ENCODE measurements at places on chromosomes 4 and X.

DNA sequence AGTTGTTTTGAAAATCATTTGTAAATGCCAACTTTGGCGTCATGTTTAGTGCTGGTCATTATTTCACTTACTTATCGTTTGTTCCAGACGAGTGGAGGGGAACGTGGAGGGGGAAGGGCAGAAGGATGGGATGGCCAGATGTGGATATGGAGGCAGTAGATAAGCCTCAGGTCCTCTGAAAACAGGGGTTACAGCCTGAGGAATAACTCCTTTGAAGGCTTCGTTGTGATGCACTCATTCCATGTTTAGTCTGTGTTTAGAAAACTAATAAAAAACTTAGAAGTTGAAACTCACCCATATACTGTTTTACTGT is 1.1 kb downstream of the MOB1B start:
- DNase-seq = peak; percentile 32

- no peak for DNase-seq
These were observed 689 bp downstream of the METAP1 start for GRCh38 chr4:98996056-98996764.

DNA sequence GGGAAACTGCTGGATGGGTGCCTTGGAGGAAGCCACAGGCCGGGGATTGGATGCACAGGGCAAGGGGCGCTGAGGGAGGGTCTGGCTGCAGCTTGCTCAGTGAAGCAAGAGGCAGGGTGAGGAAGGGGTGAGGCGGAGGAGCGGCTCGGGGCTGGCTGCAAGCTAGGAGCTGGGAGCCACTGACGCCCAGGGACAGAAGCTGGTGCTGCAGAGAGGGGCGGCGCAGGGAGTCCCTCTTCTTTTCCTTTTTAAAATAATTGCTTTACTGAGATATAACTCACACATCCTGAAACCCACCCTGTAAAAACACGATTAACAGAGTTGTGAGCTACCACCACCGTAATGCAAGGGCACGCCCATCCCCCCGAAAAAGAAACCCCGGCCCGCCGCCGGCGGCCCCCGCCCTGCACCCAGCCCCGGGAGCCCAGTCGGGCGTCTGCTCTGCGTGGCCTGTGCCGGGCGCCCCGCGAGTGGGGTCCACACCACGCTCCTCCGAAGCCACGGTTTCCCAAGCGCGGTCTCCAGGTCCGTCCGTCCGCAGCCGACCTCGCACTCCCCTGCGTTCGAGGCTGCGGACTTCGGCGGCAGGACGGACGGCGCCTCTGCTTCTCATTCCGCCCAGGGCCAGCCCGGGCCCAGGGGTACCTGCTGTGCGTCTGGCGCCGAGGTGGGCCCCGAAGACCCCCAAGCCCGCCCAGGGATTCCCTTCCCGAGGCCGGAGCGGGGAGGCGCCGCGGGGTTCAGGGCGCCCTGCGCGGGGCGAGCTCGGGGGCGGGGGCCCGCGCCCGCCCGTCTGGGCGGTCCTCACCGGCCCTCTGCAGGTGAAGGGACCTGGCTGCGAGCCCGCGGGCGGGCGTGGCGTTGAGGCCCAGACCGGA is 866 bp upstream of the UVSSA start:
- DNase-seq = peak; percentile 71

- DNase-seq = no peak
These were observed 747.6 kb upstream of the FTHL17 start for GRCh38 chrX:31819455-31819854.

- no peak for DNase-seq
These were observed 12.7 kb upstream of the CD38 start for GRCh38 chr4:15765391-15765790.

- DNase-seq = no peak
These were observed 678 bp downstream of the DNAAF6 start for GRCh38 chrX:107207089-107207488.

GRCh38 chr4:139655116-139655515 is 10.5 kb upstream of the MGST2 start:
- DNase-seq = no peak

GRCh38 chrX:18951032-18951431 is 32.9 kb downstream of the PHKA2 start:
- no peak for DNase-seq

DNA sequence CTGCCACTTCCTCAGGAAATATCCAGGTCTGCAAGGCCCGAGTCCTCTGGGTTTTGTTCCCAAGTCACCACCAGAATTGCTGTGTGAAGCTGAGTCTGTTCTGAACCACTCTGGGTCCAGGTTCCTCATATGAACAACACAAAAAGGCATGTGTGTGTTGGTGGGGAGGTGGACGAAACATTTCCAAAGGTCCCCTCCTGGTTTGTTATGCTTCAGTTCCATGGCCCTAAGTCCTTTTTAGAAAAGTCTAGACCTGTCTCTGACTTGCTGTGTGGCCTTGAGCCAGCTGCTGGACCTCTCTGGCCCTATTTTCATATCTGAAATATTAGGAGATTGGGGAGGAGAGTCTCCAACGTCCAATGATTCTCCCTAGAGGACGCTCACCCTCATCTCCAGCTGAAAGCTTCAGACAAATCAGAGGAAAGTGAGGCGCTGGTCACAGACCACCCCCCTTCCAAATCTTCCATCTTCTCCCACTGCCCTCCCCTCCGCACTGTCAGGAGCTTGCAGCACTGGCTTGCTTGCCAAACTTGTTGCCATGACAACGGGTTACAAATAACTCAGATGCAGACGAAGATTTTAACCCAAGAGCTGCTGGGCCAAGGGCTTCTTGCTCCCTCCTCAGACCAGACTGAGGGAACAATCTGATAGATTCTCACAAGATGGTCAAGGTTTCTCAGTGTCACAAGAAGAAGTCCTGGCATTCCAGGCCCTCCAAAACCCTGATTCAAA is 64.5 kb downstream of the SMC1A start:
- DNase-seq = peak; percentile 8
